ENCODE measurements at places on chromosomes 5 and 9. TPM values are rescaled to one million over a fixed set of nuclear protein-coding genes. Genes with fewer than 3 reads are reported as not detected.

The TGFBI gene
- 496 TPM for total RNA-seq

The PIP5K1B gene
- total RNA-seq, result under 0.01 TPM

DNA sequence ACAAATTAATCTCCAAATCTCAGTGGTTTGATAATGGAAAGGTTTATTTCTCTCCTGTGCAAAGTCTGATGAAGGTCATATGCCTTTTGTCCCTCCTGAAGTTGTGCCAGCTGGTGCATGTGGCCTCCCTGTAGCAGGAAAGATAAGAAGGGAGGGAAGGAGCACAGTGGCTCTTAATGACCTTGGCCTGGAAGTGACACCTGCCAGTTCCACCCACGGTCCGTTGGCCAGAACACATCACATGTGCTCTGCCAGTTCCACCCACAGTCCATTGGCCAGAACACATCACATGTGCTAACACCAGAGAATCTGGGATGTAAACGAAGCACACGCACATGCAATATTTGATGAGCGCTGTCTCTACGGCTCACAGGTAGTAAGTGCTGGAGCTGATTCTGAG, 130.9 kb downstream of the DOCK2 start:
- no peak for DNase-seq

DNA sequence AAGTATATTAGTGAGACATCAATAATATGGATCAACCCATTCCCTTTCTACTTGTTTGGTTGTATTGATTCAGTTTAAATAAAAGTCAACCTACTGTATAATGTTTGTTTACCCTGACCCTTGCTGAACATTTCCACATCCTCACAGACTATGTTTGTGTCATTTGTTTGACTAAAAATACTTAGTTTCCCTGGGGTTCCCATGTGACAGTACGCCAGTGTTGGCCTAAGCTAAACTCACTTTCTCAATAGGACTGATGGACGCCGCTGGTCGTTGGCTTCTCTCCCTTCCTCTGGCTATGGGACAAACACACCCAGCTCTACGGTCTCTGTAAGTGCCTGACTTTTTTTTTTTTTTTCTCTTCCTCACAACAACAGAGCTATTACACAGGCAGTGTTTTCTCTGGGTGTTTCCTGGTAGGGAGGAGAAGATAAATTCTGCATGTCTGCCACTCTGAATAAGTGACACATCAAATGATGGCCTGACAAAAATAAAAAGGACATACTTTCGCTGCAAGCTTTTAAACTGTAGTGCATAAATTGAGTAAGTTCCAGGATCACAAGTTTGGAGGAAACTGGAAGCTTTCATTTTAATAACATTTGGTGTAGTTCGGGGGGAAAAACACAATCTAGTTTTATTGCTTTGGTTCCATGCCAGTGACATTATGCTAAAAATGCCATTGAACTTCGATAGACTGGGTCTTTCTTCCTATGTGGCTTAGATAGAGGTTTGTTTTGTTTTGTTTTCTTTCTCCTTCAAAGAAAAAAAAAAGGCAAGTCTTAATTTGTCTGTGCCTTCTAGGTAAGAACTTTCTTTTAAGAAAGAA, 101.0 kb downstream of the CD180 start:
- DNase-seq, result peak; percentile 79

The FABP6 gene
- not detected for total RNA-seq

The ADAMTS2 gene
- total RNA-seq, result 44.5 TPM

GRCh38 chr9:135065151-135065550, 22.3 kb upstream of the OLFM1 start:
- DNase-seq, result no peak

DNA sequence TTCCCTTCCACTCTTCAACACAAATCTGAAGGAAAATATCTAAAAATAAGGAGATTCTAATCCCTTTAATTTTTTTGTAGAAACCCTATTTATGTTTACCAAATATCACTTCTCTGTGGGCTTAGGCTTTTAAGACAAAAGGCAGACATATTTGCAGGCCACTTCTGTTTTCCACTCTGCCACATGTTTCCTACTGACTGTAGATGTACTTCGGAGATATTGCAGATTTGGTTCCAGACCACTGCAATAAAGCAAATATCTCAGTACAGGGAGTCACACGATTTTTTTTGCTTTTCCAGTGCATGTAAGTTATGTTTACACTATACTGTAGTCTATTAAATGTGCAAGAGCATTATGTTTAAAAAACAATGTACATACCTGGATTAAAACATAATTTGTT, 219.0 kb downstream of the SREK1 start:
- no peak for DNase-seq

GRCh38 chr9:76269789-76270188, 124.4 kb downstream of the RFK start:
- peak; percentile 43 for DNase-seq

The ECSCR gene
- total RNA-seq, result not detected

- no peak for DNase-seq
Measured at GRCh38 chr5:123844873-123845272, 332.9 kb downstream of the CSNK1G3 start.

GRCh38 chr5:121797681-121798518, 53.8 kb upstream of the FTMT start:
- DNase-seq, result no peak

DNA sequence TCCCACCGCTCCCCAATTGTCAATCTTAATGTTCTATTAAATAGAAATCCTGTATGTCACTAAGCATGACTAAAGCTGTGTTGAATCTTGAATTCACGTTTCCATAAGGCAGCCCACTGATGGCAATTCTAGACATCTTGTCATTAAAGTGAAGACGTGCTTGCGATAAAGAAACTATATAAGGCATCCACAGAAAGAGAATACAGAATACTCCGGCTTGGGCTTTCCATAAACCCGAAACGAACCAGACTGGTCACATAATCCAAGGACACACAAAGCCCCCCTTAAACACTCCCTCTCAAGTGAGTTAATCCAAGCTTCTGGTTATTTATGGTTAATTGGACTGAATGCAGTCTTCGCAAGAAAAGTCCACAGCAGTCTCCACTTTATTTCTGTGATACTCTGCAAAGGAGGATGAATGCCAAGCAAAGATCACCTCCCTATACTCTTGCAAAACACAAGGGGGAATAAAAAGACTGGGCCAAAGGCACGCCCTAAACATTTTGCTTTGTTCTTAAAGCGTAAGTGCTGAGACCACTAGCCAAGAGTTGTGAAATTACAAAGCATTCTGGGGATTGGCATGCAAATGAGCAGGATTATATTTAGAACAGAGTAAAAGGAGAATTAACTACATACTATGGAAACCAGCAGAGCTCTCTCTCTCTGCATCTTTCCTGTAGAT, 54.7 kb downstream of the DPYSL3 start:
- DNase-seq, result peak; percentile 87

GRCh38 chr5:134296213-134296612, 70.3 kb upstream of the PPP2CA start:
- no peak for DNase-seq

GRCh38 chr5:141850786-141851185, 27.4 kb downstream of the PCDH1 start:
- DNase-seq, result no peak

The CXCL14 gene
- not detected for total RNA-seq

GRCh38 chr5:17367256-17367840, 130.7 kb upstream of the TAF11L2 start:
- no peak for DNase-seq

The SHISAL2B gene
- total RNA-seq, result not detected

The TXNDC8 gene
- not detected for total RNA-seq

The GABRA6 gene
- total RNA-seq, result not detected

The PCDHGA8 gene
- total RNA-seq, result 3.0 TPM

DNA sequence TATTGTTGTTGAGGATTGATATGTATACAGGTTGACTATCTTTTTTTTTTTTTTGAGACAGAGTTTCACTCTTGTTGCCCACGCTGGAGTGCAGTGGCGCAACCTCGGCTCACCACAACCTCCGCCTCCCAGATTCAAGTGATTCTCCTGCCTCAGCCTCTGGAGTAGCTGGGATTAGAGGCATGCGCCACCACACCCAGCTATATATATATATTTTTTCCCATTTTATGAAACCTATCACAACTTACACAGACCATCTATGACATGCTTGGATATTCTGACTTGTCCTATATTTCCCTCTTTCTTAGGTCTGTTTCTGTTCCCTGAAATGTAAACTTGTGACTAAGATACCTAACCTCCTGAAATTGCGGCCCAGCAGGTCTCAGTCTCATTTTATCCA, 5.0 kb downstream of the CD14 start:
- no peak for DNase-seq

GRCh38 chr5:120717381-120717780, 253.3 kb downstream of the PRR16 start:
- no peak for DNase-seq

DNA sequence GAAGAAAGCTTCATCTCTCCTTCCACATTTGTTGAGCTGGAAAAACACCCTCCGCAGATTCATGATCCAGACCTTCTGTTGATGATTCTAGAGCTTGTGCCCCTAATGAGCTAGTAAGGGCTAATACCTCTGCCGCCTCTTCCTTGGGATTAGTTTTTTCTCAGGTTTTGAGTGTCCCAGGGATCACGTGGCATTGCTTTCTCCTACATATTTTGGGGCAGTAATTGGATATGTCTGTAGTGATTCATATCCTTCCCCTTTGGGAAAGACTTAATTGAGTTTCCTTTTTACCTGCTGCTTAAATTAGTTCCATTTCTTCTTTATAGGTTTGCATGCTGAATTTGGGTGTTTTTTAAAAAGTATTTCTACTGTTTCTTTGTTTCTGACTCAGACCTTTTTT, 143.9 kb downstream of the GOLPH3 start:
- no peak for DNase-seq
